ENCODE measurements at places on chromosomes 7 and 10. TPM values are rescaled to one million over a fixed set of nuclear protein-coding genes. Genes with fewer than 3 reads are reported as not detected.

The MYPN gene
- 0.33 TPM for total RNA-seq

The UPF2 gene
- 24.6 TPM for total RNA-seq

The TMEM130 gene
- 0.44 TPM for total RNA-seq

The SPDYE18 gene
- total RNA-seq = not detected

The GPR141 gene
- not detected for total RNA-seq

The EPO gene
- total RNA-seq = not detected

The UCMA gene
- not detected for total RNA-seq

The TMEM196 gene
- total RNA-seq = not detected

The TLX1 gene
- not detected for total RNA-seq

The ZWINT gene
- 55.9 TPM for total RNA-seq

The NEURL1 gene
- under 0.01 TPM for total RNA-seq

The CYP2W1 gene
- not detected for total RNA-seq

The CTAGE8 gene
- total RNA-seq = not detected

Measured in smooth muscle cell of trachea (primary cell).